Mammary microvascular endothelial cell (primary cell): ENCODE measurements at places on chromosomes 1 and 21. TPM values are rescaled to one million over a fixed set of nuclear protein-coding genes. Genes with fewer than 3 reads are reported as not detected.

Gene ARTN
- 0.05 TPM in 1 of 2 replicates, not detected in the other for total RNA-seq

Gene SFT2D2
- 32.0 and 38.3 TPM in 2 replicates for total RNA-seq

Gene SAMSN1
- total RNA-seq: 0.33 and 0.59 TPM in 2 replicates

Gene C4BPA
- not detected in 2 replicates for total RNA-seq

Gene PM20D1
- total RNA-seq: not detected in 2 replicates

Gene RCSD1
- 2.5 and 3.5 TPM in 2 replicates for total RNA-seq

Gene B4GALT2
- total RNA-seq: 92.8 and 105 TPM in 2 replicates

Gene CLIC6
- not detected in 2 replicates for total RNA-seq

Gene TFF2
- not detected in 2 replicates for total RNA-seq

Gene F11R
- total RNA-seq: 67.0 and 77.2 TPM in 2 replicates

Gene SAMD11
- total RNA-seq: 0.20 TPM in 1 of 2 replicates, not detected in the other

Gene NTRK1
- not detected in 2 replicates for total RNA-seq

Gene PGLYRP4
- not detected in 2 replicates for total RNA-seq

Gene TNFRSF14
- 99.8 and 104 TPM in 2 replicates for total RNA-seq

Gene TNFAIP8L2
- total RNA-seq: 1.1 and 1.2 TPM in 2 replicates
